ENCODE measurements at places on chromosomes 16 and 17.

GRCh38 chr17:5901731-5902130, 168.4 kb upstream of the WSCD1 start:
- no peak for DNase-seq

GRCh38 chr17:2227025-2227699, 76.4 kb downstream of the SMG6 start:
- DNase-seq = no peak

DNA sequence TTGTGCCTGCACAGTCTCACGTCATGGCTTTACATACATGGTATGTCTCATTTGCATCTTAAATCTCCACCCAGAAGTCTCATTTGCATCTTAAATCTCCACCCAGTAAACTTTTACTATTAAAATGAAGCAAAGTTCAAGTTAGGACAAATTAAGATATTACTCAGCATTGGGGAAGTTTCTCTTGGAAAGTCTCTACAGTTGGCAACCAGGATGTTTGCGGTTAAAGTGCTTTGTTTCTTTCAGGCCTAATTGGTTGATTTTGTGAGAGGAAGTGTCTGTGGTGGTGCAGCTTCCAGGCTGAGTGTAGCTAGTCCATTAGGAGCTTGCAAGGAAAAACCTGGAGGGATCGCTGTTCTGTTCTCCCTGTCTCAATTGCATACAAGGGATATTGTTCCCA, 1373.3 kb upstream of the GOT2 start:
- no peak for DNase-seq

DNA sequence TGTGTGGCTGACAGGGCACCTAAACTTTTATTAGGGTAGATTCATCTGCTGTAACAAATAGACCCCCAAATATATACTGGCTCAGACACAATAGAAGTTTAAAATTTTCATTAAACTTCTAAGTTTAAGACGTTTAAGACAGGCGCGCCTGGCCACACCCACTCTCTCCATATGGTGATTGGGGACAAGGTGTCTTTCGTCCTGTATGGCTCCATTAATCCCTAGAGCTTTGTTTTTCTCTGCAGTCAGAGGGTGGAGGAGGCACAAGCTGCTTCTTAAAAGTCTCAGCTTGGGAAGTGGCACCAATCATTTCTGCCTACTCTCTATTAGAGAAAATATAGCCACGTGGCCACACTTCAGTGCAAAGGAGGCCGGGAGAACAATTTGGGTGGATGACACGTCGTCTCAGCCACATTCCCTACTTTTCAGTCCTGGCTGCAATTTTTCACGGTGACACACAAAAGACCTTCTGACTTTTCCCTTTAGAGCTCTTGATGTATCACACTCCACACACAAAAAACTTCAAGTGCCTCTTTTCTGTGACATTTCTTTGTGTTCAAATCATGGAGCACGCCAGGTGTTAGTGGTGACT, 125.5 kb upstream of the CACNG3 start:
- no peak for DNase-seq

DNA sequence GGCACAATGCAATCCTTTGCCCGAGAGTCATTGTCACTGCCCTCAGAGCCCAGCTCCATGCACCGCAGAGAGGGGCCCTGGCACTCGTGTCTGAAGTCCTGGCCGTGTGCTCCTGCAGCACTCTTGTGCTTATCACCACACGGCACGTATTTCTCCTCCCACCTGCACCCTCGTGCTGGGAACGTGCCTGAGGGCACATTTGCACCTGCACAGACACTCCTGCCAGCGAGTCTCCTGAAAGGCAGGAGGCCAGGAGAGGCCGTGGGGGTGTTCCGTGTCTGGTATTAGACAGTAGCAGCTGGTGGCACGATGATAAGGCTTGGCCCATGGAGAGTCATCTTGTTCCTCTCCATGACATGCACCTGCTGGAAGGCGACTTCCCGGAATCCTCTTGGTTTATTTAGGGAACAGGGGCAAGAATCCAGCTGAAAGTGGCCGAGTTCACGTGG, 3.4 kb upstream of the ACSF3 start:
- DNase-seq = no peak

- no peak for DNase-seq
These were observed 70.3 kb upstream of the MMP2 start for GRCh38 chr16:55408661-55409060.

Measured in CD4-positive, alpha-beta T cell treated with Interleukin-6 at 100 ng/mL for 8 hours (primary cell).